ENCODE measurements at places on chromosomes 1 and 21. TPM values are rescaled to one million over a fixed set of nuclear protein-coding genes. Genes with fewer than 3 reads are reported as not detected.

The LRRC71 gene
- total RNA-seq: 4.5 TPM

The PTPN22 gene
- total RNA-seq: 0.33 TPM

The CRB1 gene
- 36.8 TPM for total RNA-seq

The BTBD8 gene
- 56.1 TPM for total RNA-seq

The TNNT2 gene
- total RNA-seq: 23.4 TPM

The SYCP1 gene
- 0.11 TPM for total RNA-seq

The INTS7 gene
- 17.7 TPM for total RNA-seq

- DNase-seq: no peak
Measured at GRCh38 chr1:18253093-18253492, 145.5 kb downstream of the IGSF21 start.

- DNase-seq: no peak
Measured at GRCh38 chr1:48043622-48044021, 46.4 kb upstream of the TRABD2B start.

GRCh38 chr1:35532497-35533223 is 24.5 kb downstream of the KIAA0319L start:
- DNase-seq: no peak

- DNase-seq: no peak
Measured at GRCh38 chr1:10495475-10495817, 20.7 kb downstream of the PEX14 start.

DNA sequence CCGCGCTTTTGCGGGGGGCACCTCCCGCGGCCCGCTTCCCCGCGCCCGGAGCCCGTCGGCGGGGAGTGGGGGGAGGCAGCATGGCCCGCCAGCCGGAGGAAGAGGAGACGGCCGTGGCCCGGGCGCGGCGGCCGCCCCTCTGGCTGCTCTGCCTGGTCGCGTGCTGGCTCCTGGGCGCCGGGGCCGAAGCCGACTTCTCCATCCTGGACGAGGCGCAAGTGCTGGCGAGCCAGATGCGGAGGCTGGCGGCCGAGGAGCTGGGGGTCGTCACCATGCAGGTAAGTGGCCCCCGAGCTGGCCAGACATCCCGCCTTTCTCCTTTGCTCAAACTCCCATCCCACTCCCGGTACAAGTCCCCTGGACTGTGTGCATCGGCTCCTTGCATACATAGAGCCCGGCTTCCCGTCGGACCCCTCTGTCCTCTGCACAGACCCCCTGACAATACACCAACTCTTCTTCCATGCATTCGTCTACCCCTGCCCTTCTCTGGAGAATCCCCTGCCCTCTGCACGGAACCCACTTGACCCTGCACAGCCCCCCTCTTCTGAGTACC is 812 bp downstream of the CACHD1 start:
- no peak for DNase-seq

GRCh38 chr1:151213560-151213959 is 15.2 kb downstream of the PIP5K1A start:
- DNase-seq: no peak

GRCh38 chr1:26851106-26851684 is 11.8 kb upstream of the SFN start:
- DNase-seq: no peak

- peak; percentile 89 for DNase-seq
Measured at GRCh38 chr21:43323244-43324005, 103.5 kb downstream of the SIK1 start.

DNA sequence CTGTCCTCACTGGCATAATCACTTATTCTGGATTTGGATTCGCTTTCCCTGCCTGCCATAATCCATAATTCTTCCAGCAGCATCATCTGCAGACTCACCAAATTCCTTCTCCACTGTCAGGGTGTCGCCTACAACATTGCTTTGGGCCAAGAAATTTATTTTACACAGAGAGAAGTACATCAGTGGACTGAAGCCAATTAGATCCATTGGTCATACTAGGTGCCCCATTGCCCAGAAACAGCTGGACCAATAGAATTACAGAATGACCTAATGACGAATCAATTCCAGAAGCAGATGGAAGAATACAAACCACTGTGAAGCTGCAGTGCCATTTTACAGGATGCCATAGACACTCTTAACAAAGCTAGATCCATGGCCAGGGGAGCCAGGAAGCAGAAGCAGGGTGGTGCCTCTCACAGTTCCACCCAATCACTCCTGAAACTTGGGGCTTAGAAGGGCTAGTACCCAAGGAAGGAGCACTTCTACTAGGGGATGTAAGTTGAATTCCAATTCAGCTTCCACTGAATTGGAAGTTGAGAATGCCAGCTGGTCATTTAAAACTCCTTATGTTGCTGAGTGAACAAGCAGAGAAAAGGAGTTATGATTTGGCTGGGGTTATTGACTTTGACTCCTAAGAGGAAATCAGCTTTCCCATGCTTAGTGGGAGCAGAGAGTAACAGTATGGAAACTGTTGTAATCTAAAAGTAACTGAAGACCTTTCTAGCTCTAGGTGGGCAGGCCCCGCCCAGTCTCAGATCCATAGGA is 44.0 kb downstream of the EDN2 start:
- no peak for DNase-seq

DNA sequence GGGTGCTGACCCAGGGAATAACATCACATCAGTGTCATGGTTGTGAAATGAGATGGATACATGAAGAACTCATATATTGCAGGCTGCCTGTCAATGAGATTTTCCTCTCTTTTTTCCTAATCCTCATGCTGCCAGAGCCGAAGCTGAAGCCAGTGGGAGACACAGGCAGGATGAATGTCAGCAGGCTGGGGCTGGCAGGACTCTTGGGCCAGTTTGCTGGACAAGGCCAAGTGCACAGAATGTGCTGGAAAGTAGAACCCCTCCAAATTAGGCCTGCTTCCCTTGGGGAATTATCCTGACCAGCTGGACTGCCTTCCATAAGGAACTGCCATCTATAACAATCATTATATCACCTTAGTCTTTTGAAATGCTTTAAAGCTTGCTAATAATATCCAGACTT is 31.4 kb downstream of the SLC44A3 start:
- no peak for DNase-seq

DNA sequence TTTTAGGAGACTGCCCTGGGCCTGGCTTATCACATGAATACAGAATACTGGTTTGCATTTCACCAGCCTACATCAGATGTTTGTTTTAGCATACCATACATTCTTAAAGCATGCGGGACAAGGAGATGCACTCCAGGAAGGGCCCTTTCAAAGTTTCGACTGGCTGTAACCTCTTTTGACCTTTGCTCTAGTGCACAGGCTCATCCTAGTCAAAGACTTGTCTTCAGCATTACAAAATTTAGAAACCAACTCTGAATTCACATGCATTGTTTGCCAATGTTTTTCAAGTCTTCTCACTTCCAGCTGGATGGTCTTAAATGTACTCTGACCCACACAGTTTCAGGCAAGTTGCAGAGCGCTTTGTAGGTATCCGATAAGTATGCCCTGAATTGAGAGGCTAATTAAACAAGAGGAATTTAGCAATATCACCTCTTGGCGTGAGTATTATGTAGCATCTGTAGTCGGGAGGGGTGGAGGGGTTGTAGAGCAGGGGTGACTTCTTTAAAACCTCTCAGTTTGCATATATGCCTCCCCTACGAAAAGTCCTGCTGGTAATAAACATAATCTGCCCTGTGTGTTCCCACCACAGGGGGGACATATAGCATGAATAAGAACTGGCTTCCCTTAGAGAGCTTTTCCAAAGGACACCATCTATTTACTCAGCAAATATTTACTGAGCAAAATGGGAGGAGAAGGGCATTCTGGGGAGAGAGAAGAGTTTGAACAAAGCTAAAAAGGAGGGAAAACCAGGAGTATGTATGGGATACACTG is 24.4 kb upstream of the AHCYL1 start:
- no peak for DNase-seq

DNA sequence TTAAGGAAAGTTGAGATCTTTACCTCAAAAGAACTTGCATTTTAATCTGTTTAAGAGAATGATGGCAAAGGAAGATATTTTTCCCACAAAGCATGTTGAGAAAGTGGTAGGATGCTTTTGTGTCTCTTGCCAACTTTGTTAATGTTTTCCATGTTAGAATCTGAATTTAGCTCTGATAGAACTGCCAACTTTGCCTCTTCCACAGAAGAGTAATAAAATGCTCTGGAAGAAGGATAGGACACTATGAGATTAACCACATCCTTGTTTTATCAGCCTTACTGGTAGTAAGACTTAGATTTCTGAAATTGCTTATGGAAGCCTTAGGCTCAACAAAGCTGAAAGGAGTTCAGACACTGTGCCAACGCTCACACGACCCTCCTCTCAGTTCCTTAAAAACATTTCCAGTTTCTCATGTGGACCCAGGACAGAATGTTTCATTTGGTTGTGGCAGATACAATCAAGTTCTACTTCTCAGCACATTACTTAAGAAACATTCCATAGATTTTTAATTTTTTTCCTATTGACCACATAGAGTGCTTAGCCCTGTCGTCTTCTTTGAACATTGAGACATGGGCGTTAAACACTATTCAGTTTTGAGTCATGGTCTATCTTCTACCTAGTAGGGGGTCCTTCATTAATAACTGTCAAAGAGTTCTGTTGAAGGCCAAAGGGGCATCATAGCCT is 59.0 kb downstream of the MTR start:
- no peak for DNase-seq

DNA sequence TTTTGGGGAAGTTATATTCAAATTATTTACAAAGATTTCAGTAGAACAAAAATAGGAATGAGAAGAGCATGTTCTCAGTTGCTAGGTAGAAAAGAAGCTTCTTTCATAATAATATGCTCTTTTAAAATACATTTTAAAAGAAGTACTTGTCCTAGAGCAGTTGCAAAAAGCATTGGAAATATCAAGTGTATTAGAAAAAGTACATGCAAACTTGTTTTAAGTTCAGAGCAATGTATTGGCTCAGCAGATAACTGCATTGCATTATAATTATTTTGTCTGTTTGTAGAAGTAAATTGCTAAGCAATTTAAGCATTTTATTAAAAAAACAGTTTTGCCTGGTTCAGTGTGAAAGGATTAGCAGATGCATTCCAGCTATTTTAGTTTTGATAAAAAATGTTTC is 806.4 kb downstream of the USP25 start:
- no peak for DNase-seq

DNA sequence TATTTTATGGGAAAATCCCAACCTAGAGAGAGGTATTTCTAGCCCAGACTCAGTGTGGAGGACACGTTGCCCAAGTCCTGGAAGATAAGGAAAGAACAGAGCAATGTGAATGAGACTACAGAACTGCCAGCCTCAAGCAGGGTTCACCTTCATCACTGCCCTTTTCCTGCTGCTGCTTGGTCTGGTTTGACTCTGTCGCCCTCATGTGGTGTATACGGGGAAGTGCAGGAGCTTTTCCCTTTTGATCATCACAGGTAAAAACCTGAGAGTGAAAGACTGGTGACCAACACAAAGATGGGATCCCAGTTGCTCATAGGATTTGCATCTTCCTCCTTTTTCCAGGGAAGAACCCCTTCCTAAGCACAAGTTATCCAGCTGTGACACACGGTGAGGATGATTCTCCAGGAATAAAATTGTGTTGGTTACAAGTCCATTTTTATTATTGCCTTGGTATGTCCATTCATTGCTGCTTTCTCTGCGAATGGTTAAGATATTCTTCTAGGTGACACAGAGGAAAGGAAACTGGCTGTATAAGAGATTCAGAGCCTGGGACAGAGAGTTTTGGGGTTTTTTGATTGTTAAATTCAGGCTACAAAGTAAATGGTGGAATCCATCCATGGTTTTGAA is 89.5 kb upstream of the CD53 start:
- peak; percentile 46 for DNase-seq

- no peak for DNase-seq
Measured at GRCh38 chr1:56191369-56191768, 388.0 kb downstream of the PLPP3 start.

GRCh38 chr1:43229826-43230780 is 39.7 kb upstream of the TMEM125 start:
- DNase-seq: no peak

- DNase-seq: no peak
Measured at GRCh38 chr1:212228591-212229119, 56.6 kb upstream of the PPP2R5A start.

DNA sequence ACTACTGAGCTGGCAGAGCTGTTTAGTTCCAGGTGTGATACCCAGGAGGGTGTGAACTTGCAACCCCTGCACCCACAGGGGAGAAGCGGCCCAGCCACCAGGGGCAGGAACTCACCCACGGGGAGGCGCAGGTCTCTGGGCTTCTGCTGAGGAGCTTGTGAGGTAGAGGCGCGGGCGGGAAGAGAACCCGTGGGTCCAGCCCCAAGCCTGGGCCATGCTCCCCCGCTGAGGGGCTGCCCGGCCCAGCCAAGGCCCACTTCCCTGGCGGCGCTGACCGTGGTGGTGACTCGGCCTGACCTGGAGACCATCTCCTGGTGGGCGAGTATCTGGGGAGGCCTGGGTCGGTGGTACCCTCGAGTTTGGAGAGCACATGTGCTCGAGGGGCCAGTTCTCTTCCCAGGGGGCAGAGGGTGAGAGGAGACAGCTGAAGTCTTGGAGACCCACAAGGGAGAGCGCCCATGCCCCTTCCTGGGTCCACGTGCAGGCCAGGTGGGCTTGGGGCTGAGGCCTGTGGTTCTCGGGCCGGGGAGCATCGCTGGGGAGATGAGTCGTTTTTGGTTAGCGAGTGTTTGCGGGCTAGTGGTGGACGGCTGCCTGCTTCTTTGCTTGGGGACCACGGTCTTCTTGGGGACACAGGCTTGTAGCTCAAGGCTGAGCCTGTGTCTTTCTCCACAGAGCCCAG is 28.4 kb upstream of the EDN2 start:
- no peak for DNase-seq

DNA sequence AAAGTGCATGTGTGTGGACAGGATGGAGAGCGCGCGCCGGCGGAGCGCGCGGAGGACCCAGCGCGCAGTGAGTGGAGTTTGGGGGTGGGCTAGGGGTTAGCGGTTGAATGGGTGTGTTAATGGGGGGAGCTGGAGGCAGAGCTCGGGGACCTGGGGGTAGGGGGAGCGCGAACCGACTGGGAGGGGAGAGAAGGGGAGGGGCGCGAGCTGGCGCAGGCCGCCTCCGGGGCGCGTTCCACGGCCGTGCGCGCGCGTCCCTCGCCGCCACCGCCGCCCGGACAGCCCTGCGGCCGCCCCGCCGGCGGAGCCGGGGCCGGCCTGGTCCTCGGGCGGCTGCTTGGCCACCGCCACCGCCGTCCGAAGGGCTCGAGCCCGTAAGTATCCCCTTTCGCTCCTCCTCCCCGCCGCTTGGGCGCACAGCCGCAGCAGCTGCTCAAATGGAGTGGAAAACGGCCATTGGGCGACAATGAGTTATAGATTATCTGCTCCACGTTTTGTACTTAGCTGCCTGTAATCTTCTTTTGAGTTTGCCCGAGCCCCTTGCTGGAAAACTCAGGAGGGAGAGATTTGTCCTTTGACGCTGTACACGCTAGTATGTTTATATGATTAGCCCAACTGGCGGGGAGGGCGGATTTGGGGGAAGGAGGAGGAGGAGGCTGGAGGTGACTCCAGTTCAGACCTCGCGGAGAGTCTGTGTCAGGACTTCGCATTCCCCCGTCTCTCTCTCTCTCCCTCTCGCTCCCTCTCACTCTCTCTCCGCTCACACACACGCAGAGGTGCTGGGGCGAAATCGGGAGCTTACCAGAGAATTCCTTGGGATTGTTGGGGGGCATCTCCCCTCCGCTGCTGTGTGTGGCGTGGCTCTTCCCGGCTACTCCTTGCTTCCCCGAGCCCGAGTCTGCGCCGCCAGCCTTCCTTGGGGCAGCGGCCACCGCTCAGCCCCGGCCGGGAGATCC is at the start of gene ADGRL2:
Gene ADGRL2, plus strand, starts transcription at position 240 of the 956 bp plus-strand sequence. CDS start 36,051 bp downstream, outside the sequence.
- peak; percentile 79 for DNase-seq

Data from spinal cord (tissue), 10 donors.